ENCODE measurements at places on chromosomes 4 and X.

GRCh38 chr4:117949621-117950020, 84.7 kb upstream of the NDST3 start:
- no peak for DNase-seq

GRCh38 chr4:67580577-67580976, 22.1 kb downstream of the STAP1 start:
- DNase-seq, result no peak

DNA sequence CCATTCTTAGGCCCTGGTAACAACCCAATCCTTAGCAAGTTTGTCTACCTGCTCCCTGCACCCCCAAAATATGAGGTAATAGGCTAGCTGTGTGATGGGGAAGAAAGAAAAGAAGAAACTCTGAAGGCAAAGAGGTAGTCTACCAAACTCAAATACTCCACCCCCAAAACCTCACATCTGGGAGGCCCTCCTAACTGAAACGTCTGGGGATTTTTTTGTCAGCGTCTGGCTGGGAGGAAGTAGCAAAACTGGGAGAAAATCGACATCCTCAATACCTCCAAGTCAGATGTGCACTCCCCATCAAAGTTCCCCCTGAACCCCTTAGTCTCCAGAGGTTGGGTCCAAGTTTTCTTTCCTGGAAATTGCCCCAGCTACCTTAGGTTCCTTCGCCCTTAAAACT, 1.0 kb downstream of the LAMP2 start:
- DNase-seq, result no peak

GRCh38 chrX:15616531-15616930, 15.8 kb upstream of the ACE2 start:
- no peak for DNase-seq

GRCh38 chr4:41571422-41571821, 33.5 kb downstream of the LIMCH1 start:
- DNase-seq, result no peak

DNA sequence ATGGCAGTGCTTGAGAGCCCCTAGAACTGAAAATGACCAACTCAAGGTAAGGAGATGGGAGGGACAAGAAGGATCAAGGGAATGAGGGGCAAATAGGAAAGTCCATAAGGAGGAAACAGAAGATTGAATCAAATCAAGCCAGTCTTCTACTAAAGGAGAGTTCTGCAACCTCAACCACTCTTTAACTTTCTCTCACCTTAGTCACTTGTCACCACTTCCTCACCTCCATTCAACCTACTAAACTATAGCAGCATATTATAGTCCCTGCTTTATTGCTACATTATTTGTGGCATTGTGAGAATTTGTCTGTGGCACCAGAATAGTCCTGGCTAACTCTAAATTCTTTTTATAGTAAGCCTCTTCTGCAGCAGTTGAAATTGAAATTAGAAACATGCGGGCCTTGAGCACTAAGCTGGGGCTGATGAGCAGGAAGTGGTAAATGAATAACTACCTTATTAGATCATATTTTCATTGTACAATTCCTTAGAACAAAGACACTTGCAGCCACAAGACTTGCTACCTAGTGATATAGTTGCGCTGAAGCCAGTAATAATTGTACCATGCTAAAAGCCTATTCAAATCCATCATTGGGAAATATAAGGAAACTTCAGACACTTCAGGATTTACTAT, 336.9 kb downstream of the ZNF674 start:
- no peak for DNase-seq

GRCh38 chr4:17589355-17589754, 12.4 kb downstream of the LAP3 start:
- no peak for DNase-seq

GRCh38 chr4:161291222-161291621, 872.6 kb downstream of the FSTL5 start:
- no peak for DNase-seq

DNA sequence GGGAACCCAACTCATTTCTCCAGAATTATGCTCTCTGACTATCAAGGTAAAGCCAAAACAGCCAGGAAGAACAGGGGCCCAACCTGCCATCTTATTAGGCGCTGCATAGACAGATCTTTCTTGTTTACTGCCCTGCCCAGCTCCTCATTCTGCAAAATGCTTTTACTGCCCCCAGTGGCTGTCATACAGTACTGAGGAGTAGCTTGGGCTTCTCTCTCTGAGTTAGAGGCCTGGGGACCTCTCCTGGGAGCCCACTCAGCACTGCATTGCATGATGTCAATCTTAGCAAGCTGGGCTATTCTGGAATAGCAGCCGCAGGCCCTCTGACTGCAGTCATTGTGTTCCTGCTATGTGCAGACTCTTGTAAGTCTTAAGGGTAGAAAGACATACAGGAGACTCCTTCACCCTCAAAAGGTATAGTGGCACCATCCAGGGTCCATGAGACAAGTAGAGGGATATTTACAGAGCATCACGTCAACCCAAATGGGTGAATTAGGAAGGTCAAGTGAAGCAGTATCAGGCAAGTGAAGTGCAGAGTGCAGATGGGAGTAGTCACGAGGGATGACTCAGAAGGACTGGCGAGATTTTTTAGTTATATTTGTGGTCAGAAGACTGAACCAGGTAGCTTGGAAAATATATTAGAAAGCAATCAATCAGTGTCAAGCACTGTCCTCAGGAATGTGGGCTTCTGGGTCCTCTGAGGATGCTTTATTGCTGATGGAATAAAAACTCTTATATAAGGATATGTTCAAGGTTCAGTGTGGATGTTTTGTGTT, 294.1 kb upstream of the SFRP2 start:
- no peak for DNase-seq

- DNase-seq, result no peak
Measured at GRCh38 chrX:23334848-23335599, at the start of gene PTCHD1. TSS of gene PTCHD1 (plus strand) at chrX:23334849. CDS start at chrX:23334876, 27 bp downstream.

- no peak for DNase-seq
Measured at GRCh38 chr4:106497271-106497670, 128.7 kb upstream of the GIMD1 start.

- DNase-seq, result no peak
Measured at GRCh38 chr4:138138774-138139173, 103.4 kb downstream of the SLC7A11 start.

- no peak for DNase-seq
Measured at GRCh38 chr4:81454499-81454898, 17.2 kb downstream of the RASGEF1B start.

GRCh38 chr4:184856277-184856609, 30.5 kb upstream of the ACSL1 start:
- DNase-seq, result no peak

DNA sequence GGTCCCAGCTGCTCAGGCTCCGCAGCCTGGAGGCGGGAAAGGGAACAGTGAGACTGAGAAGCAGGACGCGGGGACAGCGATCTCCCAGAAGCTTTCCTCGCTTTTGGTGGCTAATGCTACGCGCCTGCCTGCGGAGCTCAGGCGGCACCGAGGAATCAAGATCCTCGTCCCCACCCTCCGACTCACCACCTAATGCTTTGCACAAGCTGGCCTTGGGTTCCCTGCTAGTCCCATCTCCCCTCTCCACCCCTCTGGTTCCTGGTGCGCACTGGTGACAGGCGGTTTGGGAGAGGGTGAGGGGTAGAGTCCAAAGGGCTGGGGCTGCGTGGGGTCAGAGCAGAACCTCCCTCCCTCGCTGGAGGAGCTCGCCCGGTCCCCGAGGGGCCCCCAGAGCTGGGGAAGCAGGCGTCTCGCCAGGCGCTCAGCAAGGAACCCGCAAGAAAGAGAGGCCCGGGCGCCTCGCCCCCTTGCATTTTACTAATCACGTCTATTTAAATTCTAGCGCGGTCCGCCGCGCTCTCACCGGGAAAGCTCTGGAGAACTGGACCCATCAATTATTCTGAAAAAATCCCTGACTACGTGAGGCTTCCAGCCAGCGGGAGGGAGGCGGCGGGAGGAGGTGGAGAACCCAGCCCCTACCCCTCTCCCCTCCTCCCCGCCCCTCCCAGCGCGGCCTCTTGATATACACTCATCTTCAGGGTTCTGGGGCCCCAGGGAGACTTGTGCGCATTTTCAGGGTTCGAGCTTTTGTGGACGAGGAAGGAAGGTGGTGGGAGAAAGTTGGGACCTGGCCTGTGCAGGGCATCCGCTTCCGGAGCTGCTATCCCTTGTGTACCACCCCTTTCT, 9.1 kb downstream of the POU4F2 start:
- DNase-seq, result no peak

DNA sequence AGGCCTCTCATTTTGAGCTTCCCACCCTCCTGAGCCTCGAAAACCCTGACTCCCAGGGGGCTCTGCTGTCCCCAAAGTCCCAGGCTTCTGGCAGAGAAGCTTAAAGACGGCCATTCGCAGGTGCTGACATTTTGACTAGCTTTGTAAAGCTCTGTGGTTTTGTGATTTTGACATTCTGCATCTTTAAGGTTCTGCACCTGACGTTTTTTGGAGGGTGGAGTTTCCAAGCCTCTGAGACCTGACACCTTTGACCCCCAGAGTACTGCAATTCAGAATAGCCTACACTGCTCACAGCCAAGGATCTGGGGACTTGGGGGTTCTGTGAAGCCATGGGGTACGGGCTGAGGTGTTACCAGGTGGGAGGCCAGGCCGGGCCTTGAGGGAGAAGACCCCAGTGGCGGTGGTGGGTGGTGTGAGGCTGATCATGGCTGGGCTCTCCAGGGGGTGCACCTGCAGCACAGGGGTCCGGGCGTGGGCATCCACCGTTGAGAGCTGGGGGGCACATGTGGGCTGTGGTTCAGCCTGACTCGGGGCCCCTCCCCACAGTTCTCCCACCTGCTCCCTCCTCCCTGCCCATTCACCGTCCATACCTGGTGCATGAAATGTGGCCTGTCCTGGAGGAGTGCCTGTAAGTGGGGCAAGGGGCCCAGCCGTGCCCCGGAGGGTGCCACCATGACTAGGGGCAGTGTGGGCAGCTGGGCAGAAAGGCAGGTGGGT, 7.3 kb downstream of the FOXP3 start:
- DNase-seq, result no peak

DNA sequence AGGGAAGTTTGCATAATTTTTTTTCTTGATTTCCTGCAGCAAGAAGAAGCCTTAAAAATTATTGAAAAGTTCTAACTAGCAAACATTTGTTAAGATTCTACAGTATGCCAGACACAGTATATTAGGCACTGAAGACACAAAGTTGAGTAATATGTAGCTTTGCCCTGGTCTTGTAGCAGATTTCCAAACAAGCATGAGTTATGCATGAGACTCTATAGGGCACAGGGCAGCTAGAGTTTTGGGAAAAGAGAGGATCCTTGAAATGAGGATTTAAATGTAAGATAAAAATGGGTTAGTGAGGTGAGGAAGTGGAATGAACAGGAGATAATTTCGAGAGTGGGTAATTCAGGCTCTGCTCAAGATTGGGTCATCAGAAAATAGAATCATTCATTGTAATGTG, 8.6 kb upstream of the GPRIN3 start:
- DNase-seq, result no peak

GRCh38 chrX:153649915-153650782, 3.1 kb downstream of the DUSP9 start:
- no peak for DNase-seq

DNA sequence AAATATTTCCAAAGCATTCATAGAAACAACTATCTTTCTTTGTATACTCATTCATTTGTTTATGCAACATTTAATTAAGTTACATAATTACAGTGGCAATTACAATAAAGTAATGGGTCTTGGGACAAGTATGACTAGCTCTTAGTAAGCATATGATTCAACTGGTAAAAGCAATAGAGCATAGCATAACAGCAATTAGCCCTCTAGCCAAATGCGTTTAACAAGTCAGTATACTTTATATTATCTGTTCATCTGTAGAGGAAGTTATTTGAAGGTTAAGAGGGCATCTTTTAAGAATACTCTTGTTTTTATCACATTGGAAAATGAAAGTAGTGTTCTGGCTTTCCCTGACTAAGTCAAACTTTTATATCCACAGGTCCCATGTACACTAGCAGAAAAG, 198.1 kb upstream of the UGT8 start:
- DNase-seq, result no peak

DNA sequence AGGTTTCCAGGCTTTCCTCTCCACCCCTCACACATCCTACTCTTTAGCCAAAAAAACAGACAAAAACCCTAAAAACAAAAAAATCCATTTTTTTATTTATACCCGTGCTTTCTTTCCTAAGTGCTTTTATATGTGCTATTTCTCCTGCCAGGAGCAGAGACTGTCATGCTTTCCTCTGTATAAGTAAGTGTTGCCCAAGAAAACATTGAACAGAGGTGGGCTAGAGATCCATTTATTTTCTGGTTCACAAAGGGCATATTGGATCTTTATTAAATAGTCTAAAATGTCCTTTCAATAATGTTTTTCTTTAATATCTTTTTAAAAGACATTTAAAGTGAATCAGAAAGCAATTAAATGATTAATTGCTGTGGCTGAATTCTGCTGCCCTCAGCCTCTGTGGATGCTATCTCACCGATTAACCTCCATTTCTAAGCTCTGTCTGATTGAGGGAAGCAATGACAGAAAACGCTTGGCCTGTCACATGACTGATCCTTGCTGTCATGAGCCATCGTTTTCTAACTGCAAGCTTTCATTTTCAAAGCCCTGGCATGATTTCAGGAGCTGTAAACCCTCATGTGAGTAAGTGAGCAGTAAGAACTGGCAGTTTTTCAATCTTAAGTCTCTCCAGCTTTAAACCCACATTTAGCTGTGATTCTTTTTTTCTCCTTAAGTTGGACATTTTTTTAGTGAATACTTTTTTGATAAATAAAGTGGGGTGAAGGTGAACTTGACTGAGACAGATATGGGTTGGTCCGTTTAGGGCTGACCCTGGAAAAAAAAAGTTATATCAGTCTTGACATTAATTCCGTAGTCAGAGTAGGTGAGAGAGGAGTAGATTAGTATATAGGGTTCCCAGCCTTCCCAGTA, 180.7 kb upstream of the PGRMC2 start:
- DNase-seq, result no peak

- no peak for DNase-seq
Measured at GRCh38 chr4:9877123-9877522, 95.7 kb downstream of the DRD5 start.

GRCh38 chr4:170145120-170145519, 55.4 kb upstream of the AADAT start:
- DNase-seq, result no peak

GRCh38 chr4:20019310-20020015, 232.2 kb upstream of the SLIT2 start:
- no peak for DNase-seq

DNA sequence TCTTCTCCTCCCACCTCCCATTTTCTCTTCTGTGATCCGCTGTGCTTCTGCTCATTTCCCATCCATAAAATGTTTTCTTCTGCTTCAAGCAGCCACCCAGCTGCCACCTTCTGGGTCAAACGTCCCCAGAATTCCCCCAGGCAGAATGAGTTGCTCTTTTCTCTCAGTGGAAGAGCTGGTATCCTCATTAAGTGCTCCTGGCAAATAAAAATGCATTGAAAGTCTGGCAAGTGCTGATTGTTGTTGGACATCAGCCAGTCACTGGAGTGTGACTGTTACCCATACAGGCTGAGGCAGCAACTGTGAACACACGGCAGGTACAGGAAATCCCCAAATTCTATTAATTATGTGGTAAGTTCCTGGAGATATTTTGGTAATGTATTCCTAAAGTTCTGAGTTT, 52.6 kb downstream of the LIMCH1 start:
- DNase-seq, result no peak

- no peak for DNase-seq
Measured at GRCh38 chrX:56219700-56220099, 12.5 kb upstream of the KLF8 start.

GRCh38 chrX:73847991-73848390, 285.0 kb downstream of the CHIC1 start:
- no peak for DNase-seq
